IMR-90 (cell line): ENCODE measurements at places on chromosomes 16 and 17. TPM values are rescaled to one million over a fixed set of nuclear protein-coding genes. Genes with fewer than 3 reads are reported as not detected.
A peak's percentile ranks its signal among the peaks of the same experiment; 100 is the strongest.

CLEC3A gene
- not detected in 2 replicates for total RNA-seq

AHSP gene
- not detected in 2 replicates for total RNA-seq

NEUROD2 gene
- not detected in 2 replicates for total RNA-seq

CTF1 gene
- 0.18 and 0.56 TPM in 2 replicates for total RNA-seq

- DNase-seq: no peak
Observed at GRCh38 chr17:68596411-68596945, 4.7 kb downstream of the FAM20A start.

DNA sequence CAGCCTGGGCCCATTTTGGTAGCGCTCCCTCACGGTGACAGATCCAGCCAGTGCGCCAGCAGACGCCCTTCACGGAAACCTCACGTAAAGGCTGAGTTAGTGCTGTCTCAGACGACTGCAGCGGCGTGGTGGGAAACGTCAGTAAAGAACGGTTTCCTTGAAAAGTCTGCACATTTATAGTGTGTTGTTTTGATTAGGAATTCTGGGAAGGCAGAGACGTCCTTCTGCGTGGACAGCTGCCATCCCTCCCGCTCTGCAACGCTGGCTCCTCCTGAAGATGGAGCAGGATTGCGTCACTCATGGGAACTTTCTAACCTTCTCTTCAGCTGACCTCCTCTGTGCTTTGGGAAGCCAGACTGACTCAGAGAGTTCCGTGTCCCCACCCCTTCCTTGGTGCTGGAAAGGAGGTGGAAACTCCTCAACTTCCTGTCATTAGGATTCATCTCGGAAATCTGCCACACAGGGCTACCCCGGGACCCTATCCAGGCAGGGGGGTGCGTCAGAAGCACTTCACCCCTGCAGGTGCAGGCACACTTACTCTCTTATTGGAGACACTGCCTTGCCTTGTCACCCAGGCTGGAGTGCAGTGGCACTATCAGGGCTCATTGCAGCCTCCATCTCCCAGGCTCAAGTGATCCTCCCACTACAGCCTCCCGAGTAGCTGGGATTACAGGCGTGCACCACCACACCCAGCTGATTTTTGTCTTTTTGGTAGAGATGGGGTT lies 24.3 kb upstream of the CRISPLD2 start:
- DNase-seq: peak; percentile 100

DNA sequence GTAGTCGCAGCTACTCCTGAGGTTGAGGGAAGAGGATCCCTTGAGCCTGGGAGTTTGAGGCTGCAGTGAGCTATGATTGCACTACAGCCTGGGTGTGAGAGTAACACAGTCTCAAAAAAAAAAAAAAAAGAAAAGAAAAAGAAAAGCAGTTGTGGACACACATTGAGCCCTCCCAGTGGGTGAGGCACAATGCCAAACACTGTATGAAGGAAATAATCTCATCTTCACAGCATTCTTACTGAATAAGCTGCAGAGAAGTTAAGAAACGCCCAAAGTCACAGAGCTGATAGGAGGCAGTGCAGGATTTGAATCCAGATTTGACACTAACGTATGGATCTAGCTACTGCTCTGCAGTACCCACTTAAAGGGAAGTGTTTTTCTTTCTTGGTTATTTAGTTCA lies 5.9 kb upstream of the LYZL6 start:
- no peak for DNase-seq

DNA sequence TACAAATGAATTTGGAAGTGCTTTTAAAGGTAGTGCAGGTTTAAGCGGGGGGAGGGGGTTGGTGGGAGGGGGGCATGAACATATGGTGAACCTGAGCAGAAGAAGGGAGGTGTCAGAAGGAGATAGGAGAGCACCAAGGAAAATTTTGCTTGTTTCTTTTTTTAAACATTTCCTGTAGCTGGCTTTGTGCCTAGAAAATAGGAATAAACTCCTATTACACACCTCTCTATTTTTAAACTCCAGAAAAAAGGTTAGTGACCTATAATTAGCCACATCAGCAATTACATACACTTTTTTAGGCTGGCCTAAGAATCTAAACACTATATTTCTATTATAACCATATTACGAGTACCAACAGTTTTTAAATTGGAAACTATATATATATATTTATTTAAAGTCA lies 159.1 kb downstream of the SKAP1 start:
- DNase-seq: no peak

GRCh38 chr17:47287068-47287467 lies 33.4 kb downstream of the ITGB3 start:
- no peak for DNase-seq

- peak; percentile 73 for DNase-seq
Observed at GRCh38 chr16:66250686-66251431, 115.6 kb upstream of the CDH5 start.

DNA sequence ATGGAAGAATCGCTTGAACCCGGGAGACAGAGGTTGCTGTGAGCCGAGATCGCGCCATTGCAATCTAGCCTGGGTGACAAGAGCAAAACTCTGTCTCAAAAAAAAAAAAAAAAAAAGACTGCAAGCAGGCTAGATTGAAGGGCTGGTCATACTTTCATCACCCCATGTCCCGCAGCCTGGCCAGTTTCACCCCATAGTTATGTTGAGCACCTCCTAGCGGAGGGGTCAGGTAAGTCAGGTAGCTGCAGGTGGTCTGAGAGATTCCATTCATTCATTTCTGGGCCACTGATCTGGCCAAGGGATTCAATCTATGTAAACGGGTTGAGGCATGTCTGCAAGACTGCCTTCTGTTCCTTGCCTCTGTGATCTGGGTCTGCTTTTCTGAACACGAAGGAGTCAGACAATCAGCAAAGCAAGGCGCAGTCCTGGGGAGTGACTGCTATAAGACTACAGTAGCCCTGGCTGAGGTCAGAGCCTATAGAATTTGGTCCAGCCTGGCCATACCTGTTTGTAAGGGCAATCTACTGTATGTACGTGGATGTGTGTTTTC lies 23.6 kb upstream of the BPTF start:
- no peak for DNase-seq

GRCh38 chr17:18361837-18362697 lies 1.3 kb downstream of the SHMT1 start:
- DNase-seq: no peak
